NCI-H460 (cell line): ENCODE measurements at places on chromosomes 11 and 22. TPM values are rescaled to one million over a fixed set of nuclear protein-coding genes. Genes with fewer than 3 reads are reported as not detected.

DNA sequence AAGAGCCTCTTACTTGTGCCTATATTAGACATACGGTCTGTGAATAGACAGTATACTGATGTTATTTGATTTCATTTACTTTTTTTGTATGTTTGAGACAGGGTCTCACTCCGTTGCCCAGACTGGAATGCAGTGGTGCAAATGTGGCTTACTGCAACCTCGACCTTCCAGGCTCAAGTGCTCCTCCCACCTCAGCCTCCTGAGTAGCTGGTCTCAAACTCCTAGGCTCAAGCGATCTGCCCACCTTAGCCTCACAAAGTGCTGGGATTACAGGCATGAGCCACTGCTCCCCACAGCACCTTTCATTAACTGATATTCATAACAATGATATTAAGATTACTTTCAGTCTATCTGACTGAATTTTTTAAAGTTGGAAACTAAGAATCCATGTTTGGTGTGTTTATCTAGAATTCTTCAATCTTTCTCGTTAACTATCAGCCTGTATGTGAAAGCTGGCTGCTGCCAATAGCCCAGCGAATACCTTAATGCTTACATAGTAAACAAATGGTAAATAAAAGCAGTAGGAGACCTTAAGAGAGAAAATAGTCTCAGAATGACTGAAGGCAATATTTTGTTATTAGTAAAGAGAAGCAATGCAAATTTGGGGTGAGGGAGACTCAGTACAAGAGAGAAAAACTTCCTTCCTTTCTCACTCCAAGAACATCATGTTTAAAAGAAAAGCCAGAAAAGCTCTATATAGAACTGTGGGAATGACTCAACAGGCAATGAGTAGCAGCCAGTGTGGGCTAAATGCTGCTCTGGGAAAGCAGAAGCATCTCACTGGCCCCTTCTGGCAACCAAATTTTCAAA, 101.9 kb downstream of the MRTFA start:
- no peak for DNase-seq

DNA sequence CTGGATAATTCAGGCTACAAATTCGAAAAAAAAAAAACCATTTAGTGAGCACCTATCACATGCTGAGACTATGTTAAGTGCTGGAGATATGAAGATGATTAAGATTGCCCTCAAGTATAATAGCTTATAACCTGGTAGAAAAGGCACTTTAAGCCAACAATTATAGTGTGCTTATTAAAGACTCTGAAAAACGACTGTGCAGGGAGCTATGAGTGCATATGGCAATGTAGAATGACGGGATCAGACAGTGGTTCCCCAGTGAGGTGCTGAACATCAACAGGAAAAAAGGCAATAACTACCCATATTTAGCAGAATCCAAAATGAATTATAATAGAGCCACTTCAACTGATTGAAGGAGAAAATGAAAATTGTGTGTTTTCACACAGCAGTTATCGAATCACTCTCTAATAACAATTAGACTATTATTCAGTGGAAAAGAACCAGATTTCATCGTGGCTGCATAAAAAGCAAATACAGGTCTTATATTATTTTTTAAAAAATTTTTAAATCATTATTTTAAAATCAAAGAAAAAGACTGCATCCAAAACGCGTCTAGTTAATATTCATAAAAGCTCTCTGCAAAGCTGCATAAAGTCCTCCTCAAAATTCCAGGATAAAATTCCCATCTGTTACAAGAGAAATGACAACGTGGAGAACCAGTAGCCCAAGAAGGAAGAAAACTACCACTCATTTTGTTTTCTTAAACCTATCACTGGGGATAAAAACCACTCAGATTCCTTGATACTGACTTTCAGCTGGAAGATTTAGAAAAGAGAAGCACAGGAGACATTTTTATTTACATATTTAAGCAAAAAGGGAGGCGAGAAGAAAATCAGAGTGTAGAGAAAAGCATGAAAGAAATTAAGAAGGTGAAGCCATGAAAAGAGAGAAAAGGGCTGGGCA, 1.1 kb downstream of the MTMR2 start:
- DNase-seq, result no peak

Gene GPHA2
- not detected in 2 replicates for total RNA-seq

DNA sequence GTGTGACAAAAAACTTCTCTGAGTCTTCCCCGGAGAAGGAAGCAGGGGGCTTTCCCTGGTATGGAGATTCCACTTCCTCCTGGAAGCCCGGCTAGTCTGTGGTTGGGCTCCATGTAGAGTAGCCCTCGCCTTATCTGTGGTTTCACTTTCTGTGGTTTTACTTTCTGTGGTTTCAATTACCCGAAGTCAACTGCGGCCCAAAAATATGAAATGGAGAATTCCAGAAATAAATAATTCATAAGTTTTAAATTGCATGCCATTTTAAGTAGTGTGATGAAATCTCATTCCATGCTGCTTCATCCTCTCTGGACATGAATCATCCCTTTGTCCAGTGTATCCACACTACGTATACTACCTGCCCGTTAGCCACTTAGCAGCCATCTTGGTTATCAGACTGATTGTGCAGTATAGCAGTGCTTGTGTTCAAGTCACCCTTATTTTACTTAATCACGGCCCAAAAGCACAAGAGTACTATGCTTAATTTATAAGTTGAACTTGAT, 275.0 kb upstream of the SESN3 start:
- DNase-seq, result no peak

GRCh38 chr11:8683115-8683807, 669 bp downstream of the RPL27A start:
- DNase-seq, result no peak

GRCh38 chr22:38088629-38089473, 4.9 kb upstream of the SLC16A8 start:
- DNase-seq, result no peak

Gene PKDREJ
- not detected in 2 replicates for total RNA-seq

- DNase-seq, result no peak
Observed at GRCh38 chr11:134101282-134101681, 32.4 kb downstream of the JAM3 start.

Gene MAPK8IP1
- 0.35 and 0.52 TPM in 2 replicates for total RNA-seq

DNA sequence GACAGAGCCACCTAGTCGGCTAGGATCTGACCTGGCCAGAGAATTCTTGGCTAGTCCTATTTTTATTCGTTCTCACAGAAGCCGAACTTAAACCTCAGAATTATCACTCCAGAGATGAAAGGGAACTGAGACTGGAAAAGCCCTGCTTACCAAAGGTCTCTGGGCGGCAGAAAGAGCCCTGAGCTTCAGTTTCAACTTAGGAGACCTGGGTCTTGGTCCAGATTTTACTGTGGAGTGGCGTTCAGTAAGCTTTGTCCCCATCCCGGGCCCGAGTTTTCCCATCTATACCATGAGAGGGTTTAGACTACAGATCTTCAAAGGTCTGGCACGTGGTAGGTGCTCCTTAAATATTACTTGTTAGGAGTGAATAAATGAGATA, 516 bp downstream of the NEU3 start:
- no peak for DNase-seq

- no peak for DNase-seq
Observed at GRCh38 chr11:116231543-116231942, 541.2 kb downstream of the BUD13 start.

- DNase-seq, result no peak
Observed at GRCh38 chr11:111124724-111125123, 120.8 kb upstream of the POU2AF2 start.

- peak; percentile 44 for DNase-seq
Observed at GRCh38 chr11:120400564-120401364, 64.6 kb downstream of the ARHGEF12 start.

Gene GSTT2
- total RNA-seq, result not detected in 2 replicates

DNA sequence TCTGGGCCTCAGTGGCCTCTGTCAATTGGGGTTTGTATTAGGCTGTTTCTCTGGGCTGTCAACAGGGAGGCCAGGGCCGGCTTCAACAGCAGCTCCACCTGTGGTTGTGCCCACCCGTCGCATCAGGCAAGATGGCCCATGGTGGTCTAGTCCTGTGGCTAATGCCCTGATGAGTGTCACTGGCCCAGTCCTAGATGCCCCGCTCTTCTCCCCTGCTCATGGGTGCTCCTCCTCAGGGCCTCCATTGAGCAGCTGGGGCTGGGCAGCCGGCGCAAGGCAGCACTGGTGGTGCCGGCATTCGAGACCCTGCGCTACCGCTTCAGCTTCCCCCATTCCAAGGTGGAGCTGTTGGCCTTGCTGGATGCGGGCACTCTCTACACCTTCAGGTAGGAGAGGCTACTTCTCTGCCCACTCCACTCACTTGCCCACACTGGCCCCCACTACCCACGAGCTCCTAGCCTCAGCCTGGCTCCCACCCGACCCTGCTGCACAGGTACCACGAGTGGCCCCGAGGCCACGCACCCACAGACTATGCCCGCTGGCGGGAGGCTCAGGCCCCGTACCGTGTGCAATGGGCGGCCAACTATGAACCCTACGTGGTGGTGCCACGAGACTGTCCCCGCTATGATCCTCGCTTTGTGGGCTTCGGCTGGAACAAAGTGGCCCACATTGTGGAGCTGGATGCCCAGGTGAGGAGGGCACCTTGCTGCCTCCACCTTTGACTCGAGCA, 5.4 kb downstream of the LARGE2 start:
- DNase-seq, result no peak
